ENCODE measurements at places on chromosomes 6 and 20. TPM values are rescaled to one million over a fixed set of nuclear protein-coding genes. Genes with fewer than 3 reads are reported as not detected.

SLC22A16 gene
- 0.79 TPM for total RNA-seq

RFX6 gene
- not detected for total RNA-seq

C6orf15 gene
- total RNA-seq, result not detected

DNA sequence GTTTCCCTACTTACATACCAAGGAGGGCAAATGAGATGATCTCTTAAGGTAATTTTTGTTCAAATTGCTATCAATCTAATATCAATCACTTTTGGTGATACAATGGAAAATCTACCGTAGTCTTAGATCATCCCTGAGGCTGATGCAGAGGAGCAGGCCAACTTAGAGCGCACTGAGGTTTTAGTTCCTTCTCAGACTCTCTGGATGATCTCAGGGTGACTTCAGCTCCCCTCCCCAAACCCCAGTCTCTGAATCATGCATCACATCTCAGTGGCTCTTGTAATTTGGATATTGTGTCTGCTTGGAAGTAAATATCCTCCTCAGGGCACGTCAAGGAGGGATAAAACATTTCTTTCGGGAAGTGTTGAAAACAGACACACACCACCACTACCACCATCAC is 5.9 kb downstream of the TUBB2B start:
- H3K4me1 ChIP-seq, result peaks cover 2% of the 10 kb centered on the region
- no peaks in the 10 kb centered on the region for H3K36me3 ChIP-seq
- no peak overlapping the region for H3K4me3 ChIP-seq
- no peak for DNase-seq

GRCh38 chr6:142746524-142746923 is 198.5 kb downstream of the HIVEP2 start:
- no peaks in the 10 kb centered on the region for H3K36me3 ChIP-seq
- no peaks in the 10 kb centered on the region for H3K4me1 ChIP-seq
- peak; percentile 30 for DNase-seq
- H3K27me3 ChIP-seq, result no peaks in the 10 kb centered on the region

C2 gene
- total RNA-seq, result 38.7 TPM

FGD2 gene
- total RNA-seq, result 49.5 TPM

DNA sequence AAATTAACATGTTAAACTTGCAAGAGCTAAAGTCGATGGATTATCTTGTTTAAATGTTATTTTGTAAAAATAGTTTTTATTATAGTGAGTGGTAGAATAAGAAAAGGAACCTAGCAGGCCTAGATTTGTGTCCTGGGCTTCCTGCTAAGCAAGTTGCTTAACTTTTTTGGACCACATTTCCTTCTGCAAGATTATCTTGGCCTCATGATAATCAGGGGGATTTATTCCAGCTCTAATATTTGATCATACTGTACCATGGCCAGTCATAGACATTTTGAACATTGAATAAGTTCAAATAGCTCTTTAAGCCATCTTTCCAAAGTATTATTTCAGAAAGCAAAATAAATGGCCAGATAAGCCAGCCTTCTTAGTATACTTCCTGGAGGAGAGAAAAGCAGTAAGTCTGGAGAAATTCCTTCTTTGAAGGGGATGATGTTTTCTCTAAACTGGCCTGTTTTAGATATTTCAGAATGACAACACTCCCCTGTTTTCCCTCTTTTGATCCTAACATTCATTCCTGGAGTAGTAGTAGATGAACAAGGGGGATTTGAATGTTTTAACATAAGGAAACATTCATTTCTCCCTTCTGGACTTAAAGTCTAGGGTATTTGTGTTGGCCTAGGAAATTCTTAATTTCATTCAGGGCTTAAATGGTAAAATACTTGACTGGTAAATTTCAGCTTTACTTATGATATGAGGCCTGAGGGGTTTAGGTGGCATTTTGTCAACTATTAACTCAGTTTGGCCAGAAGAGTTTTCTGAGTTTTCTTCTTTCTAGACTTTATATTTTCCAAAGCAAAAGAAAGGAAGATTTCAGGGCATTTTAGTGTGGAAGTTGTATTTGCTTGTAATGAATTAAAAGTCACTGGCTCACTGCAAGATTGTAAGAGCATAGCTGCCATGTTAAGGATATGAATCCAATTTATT is 108.8 kb upstream of the SCGN start:
- no peak for DNase-seq
- no peak overlapping the region for H3K27ac ChIP-seq
- no peaks in the 10 kb centered on the region for H3K4me1 ChIP-seq
- H3K4me3 ChIP-seq, result no peak overlapping the region
- no peaks in the 10 kb centered on the region for H3K36me3 ChIP-seq
- no peaks in the 10 kb centered on the region for H3K27me3 ChIP-seq

CYP21A2 gene
- total RNA-seq, result 3.2 TPM

DNA sequence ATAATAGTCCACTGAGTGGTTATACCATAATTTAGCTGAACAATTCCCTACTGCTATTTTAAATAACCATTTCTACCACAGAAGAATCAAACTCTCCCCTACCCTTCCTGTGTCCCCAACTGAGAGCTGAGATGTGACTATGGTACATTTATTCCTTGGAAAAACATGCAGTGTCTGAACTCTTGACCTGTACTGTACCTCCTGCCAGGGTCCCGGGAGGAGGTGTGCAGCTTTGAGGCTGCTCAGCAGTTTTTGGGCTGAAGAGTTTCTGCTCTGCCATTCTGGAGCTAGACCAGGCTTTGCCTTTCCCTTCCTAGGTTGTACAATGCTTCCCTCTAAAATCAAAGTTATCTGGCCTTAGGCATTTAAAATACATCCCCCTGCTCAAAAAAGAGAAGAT is 275.1 kb upstream of the SGK1 start:
- H3K4me1 ChIP-seq, result no peaks in the 10 kb centered on the region
- DNase-seq, result no peak
- no peak overlapping the region for H3K27ac ChIP-seq

- H3K4me3 ChIP-seq, result no peak overlapping the region
- no peaks in the 10 kb centered on the region for H3K27me3 ChIP-seq
- DNase-seq, result no peak
- H3K36me3 ChIP-seq, result no peaks in the 10 kb centered on the region
- H3K27ac ChIP-seq, result no peak overlapping the region
Observed at GRCh38 chr6:121521164-121521555, 85.7 kb downstream of the GJA1 start.

DNA sequence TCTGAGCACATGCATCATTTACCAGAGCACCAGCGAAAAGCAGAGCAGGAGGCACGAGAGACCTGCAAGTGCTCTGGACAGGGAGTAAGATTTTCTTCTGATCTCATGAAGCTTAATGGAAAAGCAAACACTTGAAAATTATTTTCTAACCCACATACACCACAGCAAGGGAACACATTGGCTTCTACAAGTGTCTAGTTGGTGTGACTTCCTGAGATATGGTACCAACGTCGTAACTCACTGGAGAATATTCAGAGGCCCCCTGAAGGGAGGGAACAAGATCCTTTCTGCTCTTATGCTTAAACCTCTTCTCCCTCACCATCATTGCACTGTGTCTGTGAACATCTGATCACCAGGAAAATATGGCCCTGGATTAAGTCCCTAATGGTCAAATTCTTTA is 48.6 kb downstream of the PSMB1 start:
- H3K27ac ChIP-seq, result no peak overlapping the region
- DNase-seq, result no peak
- H3K4me1 ChIP-seq, result no peaks in the 10 kb centered on the region
- H3K27me3 ChIP-seq, result no peaks in the 10 kb centered on the region
- H3K36me3 ChIP-seq, result no peaks in the 10 kb centered on the region

DNA sequence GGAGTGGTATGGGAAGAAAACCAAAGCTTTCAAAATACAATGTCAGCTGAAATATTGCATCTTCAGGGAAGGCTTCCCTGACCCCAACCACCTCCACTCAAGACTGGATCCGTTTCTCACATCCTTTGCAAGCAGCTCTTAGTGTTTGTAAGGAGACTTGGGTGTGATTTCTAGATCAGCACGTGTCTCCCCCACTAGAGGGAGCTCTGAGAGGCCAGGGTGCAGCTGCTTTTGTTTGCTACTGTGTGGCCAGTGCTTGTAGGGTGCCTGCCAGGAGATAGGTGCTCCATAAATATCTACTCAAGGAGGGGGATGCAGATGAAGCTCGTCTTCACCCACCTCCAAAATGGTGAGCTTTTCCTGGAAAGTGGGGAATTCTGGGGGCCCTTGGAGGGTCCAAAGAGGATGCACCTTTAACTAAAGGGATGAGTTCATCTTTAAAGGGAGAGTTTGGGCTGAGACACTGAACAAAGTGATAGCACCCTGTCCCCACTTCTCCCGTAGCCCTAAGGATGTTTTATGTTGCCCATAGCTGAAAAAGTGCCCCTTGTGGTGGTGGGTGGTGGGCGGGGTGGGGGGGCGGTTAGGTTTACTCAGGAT is 52.6 kb upstream of the MAFB start:
- no peaks in the 10 kb centered on the region for H3K4me1 ChIP-seq
- H3K4me3 ChIP-seq, result no peak overlapping the region
- no peaks in the 10 kb centered on the region for H3K36me3 ChIP-seq
- no peaks in the 10 kb centered on the region for H3K27me3 ChIP-seq
- H3K27ac ChIP-seq, result no peak overlapping the region

GCNT2 gene
- total RNA-seq, result 12.5 TPM

All from kidney (tissue), 22 donors.